ENCODE measurements at places on chromosomes 3 and 15. TPM values are rescaled to one million over a fixed set of nuclear protein-coding genes. Genes with fewer than 3 reads are reported as not detected.

Gene ZNF621
- total RNA-seq = 18.5 TPM

Gene ECE2
- not detected for total RNA-seq

DNA sequence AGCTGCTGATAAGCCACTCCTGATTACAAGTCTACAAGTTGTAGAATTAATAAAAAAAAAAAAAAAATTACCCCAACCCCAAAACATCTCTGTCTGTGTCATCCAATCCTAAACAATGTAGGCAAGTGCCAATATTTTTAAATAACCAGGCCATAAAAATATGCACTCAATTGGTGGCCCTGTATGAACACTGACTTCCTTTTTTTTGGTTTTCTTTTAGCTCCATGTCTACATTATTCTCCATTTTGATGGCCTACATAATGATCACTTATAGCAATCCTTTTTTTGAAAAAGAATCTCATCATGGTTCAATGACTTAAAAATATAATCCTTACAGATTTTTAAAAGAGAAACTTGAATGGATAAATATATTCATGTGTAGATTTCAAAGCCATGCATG, 72.1 kb downstream of the FOXP1 start:
- H3K36me3 ChIP-seq = peaks cover 4% of the 10 kb centered on the region
- H3K27ac ChIP-seq = no peak overlapping the region
- H3K27me3 ChIP-seq = no peaks in the 10 kb centered on the region
- no peak overlapping the region for H3K4me3 ChIP-seq
- H3K4me1 ChIP-seq = peaks cover 24% of the 10 kb centered on the region

DNA sequence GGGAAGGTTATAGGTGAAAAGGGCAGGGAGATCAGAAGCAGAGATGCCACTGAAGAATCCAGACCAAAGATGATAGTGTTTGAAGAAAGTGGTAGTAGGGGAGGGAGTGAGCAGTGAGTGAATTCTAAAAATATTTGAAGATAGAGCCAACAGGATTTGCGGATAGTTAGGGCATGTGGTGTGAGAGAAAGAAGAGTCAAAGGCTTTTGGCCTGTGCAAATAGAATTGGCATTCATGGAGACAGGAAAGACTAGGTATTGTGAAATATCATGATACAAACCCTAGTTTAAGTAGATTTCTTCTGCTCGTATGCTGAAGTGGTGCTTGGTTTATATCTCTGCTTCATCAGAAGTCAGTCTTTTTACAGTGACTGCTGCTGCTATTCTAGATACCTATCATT, 224.2 kb upstream of the CFAP20DC start:
- H3K4me1 ChIP-seq = no peaks in the 10 kb centered on the region
- H3K27me3 ChIP-seq = no peaks in the 10 kb centered on the region
- no peaks in the 10 kb centered on the region for H3K36me3 ChIP-seq
- no peak for DNase-seq
- H3K27ac ChIP-seq = no peak overlapping the region

DNA sequence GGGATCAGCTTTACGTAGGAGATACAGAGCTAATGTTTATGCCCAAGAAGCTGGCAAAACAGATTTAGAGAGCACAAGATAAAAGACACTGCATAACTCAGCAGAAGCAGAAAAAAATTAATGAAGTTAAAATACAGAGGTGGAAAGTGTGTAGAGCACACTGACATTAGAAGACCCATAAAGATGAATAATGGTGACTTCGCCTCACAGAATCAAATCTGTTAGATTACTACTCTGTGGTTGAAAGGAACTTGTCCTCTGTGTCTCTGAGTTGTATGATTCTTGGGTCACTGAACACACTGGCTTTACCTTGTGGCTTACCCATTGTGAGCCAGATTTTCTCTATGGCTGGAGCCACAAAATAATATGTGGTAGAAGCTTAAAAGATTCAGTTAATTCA, 224.4 kb downstream of the PLCH1 start:
- H3K27ac ChIP-seq = no peak overlapping the region
- no peak for DNase-seq
- H3K27me3 ChIP-seq = no peaks in the 10 kb centered on the region
- no peaks in the 10 kb centered on the region for H3K4me1 ChIP-seq

DNA sequence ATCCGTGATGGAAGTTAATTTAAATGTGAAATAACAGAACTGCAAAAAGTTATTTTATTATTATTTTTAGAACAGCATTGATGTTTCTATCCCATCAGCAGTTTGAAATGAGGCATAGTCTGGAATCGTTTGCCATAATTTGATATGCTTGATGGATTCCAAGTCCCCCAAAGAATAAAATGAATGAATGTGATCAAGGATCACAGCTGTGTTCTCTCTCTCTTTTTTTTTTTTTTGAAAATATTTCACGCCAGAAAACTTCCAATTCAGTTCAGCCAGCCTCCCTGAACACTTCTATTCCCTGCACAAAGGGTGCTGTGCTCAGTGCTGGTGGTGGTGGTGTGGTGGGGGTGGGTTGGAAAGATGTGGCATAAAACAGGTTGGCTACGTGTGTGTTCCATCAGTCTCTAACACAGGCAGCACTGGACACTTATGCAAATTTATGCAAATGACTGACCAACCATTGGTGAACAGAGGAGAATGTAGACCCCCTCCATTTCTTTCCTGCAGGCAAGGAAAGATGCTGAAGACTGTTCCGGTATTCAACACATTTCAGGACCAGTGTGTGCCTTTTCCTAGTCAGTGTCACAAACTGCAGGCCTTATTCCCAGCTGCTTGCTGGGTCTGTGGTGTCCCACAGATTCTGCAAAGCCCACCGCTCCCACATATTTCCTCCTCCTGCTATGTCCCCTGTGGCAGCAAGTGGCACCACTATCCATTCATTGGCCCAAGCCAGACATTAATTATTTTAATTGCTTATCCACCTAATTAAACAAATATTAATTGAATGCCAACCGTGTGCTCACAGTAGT, 10.6 kb downstream of the ARNT2 start:
- no peaks in the 10 kb centered on the region for H3K36me3 ChIP-seq
- no peak overlapping the region for H3K27ac ChIP-seq
- no peaks in the 10 kb centered on the region for H3K4me1 ChIP-seq
- peaks cover 28% of the 10 kb centered on the region for H3K27me3 ChIP-seq
- H3K4me3 ChIP-seq = no peak overlapping the region
- DNase-seq = no peak

Gene CNTN4
- total RNA-seq = not detected

- peaks cover 23% of the 10 kb centered on the region for H3K27me3 ChIP-seq
- no peak overlapping the region for H3K4me3 ChIP-seq
- no peak overlapping the region for H3K27ac ChIP-seq
Observed at GRCh38 chr15:44157679-44158078, 37.4 kb downstream of the FRMD5 start.

DNA sequence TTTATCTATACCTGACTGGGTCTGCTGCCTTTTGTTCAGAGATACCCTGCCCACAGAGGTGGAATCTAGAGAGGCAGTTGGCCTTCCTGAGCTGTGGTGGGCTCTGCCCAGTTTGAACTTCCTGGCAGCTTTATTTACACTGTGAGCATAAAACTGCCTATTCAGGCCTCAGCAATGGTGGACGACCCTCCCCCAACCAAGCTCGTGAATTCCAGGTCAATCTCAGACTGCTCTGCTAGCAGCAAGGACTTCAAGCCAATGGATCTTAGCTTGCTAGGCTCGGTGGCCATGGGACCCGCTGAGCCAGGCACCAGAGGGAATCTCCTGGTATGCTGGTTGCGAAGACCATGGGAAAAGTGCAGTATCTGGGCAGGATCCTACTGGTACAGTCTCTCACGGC, 270.2 kb downstream of the CADM2 start:
- H3K27me3 ChIP-seq = no peaks in the 10 kb centered on the region
- no peak overlapping the region for H3K27ac ChIP-seq
- H3K4me3 ChIP-seq = no peak overlapping the region
- no peaks in the 10 kb centered on the region for H3K4me1 ChIP-seq

GRCh38 chr3:4261406-4261805, 41.8 kb upstream of the SETMAR start:
- H3K27ac ChIP-seq = no peak overlapping the region
- H3K4me3 ChIP-seq = no peak overlapping the region
- DNase-seq = no peak
- H3K36me3 ChIP-seq = no peaks in the 10 kb centered on the region
- H3K27me3 ChIP-seq = no peaks in the 10 kb centered on the region
- no peaks in the 10 kb centered on the region for H3K4me1 ChIP-seq

DNA sequence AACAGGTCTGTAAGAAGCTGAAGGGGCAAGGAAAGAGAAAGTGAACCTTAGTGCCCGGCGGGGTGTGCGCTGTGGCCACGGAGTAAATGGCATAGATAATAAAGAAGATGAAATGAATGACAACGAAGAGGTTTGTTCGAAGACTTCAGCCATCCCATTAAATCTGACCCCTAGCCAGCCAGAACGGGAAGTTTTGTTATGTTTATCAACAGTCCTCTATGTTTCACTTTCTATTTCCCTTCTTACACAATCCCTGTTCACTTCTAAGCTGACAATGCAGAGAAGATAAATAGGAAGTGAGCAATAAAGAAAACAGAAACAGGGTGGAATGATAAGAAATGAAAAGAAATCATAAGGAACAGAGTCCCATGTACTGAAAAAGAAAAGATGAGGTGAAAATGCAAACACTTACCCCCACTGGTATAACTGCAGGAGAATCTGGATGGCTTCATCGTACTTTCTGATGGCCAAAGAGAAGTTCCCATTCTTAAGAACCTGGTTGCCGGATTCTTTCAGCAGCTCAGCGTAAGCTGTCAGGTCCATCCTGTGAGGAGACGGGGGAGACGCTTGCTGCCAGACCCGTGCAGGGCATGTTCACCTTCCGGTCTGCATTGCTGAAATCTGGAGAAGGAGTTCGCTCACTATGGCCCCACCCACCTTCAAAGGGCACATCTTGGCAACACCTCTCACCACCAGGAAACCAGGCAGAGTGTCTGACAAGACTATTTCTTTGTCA, 36.8 kb downstream of the TRANK1 start:
- peaks cover under 1% of the 10 kb centered on the region for H3K36me3 ChIP-seq
- peak; percentile 84 for DNase-seq
- H3K4me1 ChIP-seq = peaks cover 57% of the 10 kb centered on the region
- peak overlapping the region; percentile 93 for H3K27ac ChIP-seq

DNA sequence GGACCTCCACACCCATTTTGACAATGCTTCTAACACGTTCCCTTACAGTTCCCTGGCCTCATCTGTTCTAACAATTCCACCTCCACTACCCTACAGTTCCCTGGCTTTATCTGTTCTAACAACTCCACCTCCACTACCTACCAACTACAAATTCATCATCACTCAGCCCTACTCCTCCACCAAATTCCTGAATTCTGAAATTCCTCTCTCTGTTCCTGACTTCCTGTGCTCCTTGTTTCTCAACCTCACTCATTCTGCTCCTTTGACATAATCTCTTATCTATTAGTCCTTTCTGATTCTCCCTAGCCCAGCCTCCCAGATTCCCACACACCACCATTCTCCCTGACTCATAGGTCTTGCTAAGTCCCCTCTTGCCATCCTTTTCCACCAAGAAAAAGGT, 22.5 kb downstream of the UPK1B start:
- no peaks in the 10 kb centered on the region for H3K36me3 ChIP-seq
- no peak overlapping the region for H3K27ac ChIP-seq
- no peak for DNase-seq
- H3K27me3 ChIP-seq = peaks cover 6% of the 10 kb centered on the region
- H3K4me3 ChIP-seq = no peak overlapping the region

DNA sequence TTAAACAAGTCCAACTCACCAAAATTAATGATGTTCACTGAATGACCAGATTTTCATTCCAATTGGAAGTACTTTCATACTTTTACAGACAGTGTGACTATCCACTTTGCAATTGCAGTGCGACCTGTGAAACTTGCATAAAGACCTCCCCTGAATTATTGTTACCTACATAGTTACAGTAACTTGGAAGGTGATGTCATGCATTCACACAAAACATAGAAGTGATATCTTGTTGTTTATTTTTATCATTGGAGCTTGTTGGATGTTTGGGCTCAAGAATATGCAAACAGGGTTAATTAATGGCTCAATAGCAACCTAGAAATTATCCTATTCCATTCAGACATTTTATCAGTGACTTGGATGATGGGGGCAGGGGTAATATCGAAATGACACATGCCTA, 470.9 kb downstream of the MECOM start:
- no peaks in the 10 kb centered on the region for H3K36me3 ChIP-seq
- peaks cover 1% of the 10 kb centered on the region for H3K27me3 ChIP-seq
- H3K4me1 ChIP-seq = no peaks in the 10 kb centered on the region
- H3K4me3 ChIP-seq = no peak overlapping the region
- no peak overlapping the region for H3K27ac ChIP-seq

DNA sequence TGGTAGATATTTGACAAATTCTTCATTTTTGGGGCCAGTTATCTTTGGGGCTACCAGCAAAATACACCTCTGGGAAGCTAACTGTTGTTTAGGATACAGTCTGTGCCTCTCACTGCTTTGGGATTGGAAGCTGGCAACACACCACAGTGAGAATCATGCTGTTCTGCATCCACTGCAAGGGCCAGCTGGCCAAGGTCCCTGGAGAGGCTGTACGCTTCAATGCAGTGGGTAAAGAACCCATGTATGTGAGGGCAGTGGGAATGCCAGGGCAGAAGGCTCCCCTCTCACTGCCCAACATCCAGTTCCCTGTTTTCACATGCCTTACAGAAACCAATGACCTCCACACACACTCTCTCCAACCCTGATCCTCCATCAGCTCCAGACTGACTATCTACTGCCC, 20.1 kb downstream of the ZDHHC3 start:
- no peak overlapping the region for H3K27ac ChIP-seq
- H3K27me3 ChIP-seq = no peaks in the 10 kb centered on the region
- H3K4me3 ChIP-seq = no peak overlapping the region
- H3K36me3 ChIP-seq = peaks cover 1% of the 10 kb centered on the region
- H3K4me1 ChIP-seq = peaks cover 13% of the 10 kb centered on the region

GRCh38 chr3:180280555-180280954, 243.8 kb upstream of the PEX5L start:
- no peak overlapping the region for H3K27ac ChIP-seq
- H3K4me1 ChIP-seq = no peaks in the 10 kb centered on the region
- DNase-seq = no peak
- H3K27me3 ChIP-seq = no peaks in the 10 kb centered on the region
- H3K4me3 ChIP-seq = no peak overlapping the region
- H3K36me3 ChIP-seq = no peaks in the 10 kb centered on the region

Gene DPPA2
- not detected for total RNA-seq

- H3K4me1 ChIP-seq = no peaks in the 10 kb centered on the region
- no peak overlapping the region for H3K4me3 ChIP-seq
- no peak overlapping the region for H3K27ac ChIP-seq
- no peak for DNase-seq
- H3K36me3 ChIP-seq = no peaks in the 10 kb centered on the region
Observed at GRCh38 chr15:31040611-31041010, 49.2 kb upstream of the MTMR10 start.

DNA sequence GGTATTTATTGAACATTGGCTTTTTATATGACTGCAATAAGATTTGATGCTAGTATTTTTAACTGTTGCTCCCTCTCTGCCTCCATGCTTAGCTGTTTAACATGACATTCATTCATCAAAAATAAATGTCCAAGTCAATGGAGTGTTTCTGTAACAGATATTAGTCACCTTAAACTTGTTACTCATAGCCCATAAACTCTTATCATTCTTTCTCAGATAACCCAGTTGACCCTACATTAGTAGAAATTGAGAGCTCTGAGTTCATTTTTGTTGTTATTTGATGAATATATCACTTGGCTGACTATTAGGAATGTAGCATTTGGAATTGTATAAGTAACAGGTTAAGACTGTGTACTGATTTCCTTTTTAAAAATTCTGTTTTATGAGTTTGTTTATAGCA, 201.1 kb downstream of the UBE2E2 start:
- DNase-seq = no peak
- H3K27me3 ChIP-seq = peaks cover 7% of the 10 kb centered on the region
- H3K4me1 ChIP-seq = peaks cover 14% of the 10 kb centered on the region
- no peak overlapping the region for H3K4me3 ChIP-seq

- no peaks in the 10 kb centered on the region for H3K36me3 ChIP-seq
- no peaks in the 10 kb centered on the region for H3K27me3 ChIP-seq
- H3K4me1 ChIP-seq = no peaks in the 10 kb centered on the region
- no peak overlapping the region for H3K4me3 ChIP-seq
- DNase-seq = no peak
Observed at GRCh38 chr15:96767703-96768434, 437.4 kb downstream of the NR2F2 start.

Gene PLSCR2
- total RNA-seq = not detected

Gene TNFSF10
- 21.5 TPM for total RNA-seq

Measured in activated CD8-positive, alpha-beta T cell treated with anti-CD3 and anti-CD28 coated beads for 36 hours (primary cell).